ENCODE measurements at places on chromosomes 13 and 19. TPM values are rescaled to one million over a fixed set of nuclear protein-coding genes. Genes with fewer than 3 reads are reported as not detected.

Gene PIP5K1C
- 14.2 TPM for polyA plus RNA-seq

Gene ZNF426
- polyA plus RNA-seq, result 11.5 TPM

Gene GPC5
- 0.18 TPM for polyA plus RNA-seq

Gene UGGT2
- 20.2 TPM for polyA plus RNA-seq

Gene IGLON5
- polyA plus RNA-seq, result not detected

Gene CBLC
- polyA plus RNA-seq, result not detected

Gene PEX11G
- 1.9 TPM for polyA plus RNA-seq

Gene CYP4F3
- not detected for polyA plus RNA-seq

Gene C13orf42
- not detected for polyA plus RNA-seq

Gene ZNF536
- not detected for polyA plus RNA-seq

Gene RTBDN
- polyA plus RNA-seq, result not detected

- no peak for DNase-seq
Measured at GRCh38 chr13:50055454-50055853, 40.2 kb downstream of the KCNRG start.

GRCh38 chr13:81142306-81142999 lies 801.5 kb upstream of the SPRY2 start:
- DNase-seq, result no peak

GRCh38 chr19:8324186-8325050 lies 3.1 kb downstream of the RPS28 start:
- DNase-seq, result no peak

DNA sequence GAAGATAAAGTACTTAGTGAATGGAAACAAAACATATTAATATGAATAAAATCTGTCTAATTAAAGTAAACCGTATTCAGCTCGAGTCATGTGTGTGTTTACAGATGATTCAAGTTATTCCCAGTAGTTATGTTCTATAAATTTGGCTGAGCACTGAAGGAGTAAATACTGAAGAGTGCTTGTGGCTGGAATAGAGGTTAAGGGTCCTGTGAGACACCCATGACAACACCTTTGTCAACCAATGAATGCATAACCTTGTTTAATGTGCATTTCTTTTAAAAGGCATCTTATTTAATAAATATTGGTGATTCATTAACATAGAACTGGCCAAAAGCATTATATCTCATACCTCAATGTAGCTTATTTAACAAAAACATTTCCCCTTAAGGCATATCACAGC lies 577.8 kb upstream of the SLITRK5 start:
- no peak for DNase-seq

GRCh38 chr13:27638521-27638920 lies 16.8 kb downstream of the POLR1D start:
- no peak for DNase-seq

DNA sequence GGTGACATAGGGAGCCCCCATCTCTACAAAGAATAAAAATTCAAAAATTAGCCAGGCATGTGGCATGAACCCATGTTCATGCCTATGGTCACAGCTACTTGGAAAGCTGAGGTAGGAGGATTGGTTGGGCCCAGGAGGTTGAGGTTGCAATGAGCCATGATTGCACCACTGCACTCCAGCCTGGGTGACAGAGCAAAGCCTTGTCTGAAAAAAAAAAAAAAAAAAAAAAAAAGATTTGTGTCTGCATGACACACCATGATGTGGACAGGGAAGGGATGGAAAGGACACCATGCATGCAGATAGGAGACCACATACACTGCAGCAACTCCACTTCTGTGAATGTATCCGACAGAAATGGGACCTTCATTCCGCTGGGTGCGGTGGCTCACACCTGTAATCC lies 34.0 kb upstream of the HOMER3 start:
- DNase-seq, result no peak

DNA sequence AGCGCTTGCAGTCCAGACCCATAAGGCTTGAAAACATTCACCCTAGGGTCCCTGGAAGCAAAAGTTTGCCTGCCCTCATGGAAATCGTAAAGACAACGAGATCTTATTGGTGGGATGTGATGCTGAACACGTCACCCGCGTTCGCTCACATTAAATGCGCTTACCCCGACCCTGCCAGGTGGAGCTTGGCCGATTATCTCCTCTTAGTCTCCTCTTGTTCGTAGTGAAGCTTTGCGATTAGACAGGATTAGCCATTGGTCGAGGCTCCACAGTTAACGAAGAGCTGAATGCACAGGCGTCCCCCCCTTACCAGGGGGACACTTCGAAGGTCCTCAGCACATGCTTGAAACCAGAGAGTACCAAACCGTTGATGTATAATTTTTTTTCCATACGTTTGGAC lies 16.0 kb upstream of the KDM4B start:
- no peak for DNase-seq

DNA sequence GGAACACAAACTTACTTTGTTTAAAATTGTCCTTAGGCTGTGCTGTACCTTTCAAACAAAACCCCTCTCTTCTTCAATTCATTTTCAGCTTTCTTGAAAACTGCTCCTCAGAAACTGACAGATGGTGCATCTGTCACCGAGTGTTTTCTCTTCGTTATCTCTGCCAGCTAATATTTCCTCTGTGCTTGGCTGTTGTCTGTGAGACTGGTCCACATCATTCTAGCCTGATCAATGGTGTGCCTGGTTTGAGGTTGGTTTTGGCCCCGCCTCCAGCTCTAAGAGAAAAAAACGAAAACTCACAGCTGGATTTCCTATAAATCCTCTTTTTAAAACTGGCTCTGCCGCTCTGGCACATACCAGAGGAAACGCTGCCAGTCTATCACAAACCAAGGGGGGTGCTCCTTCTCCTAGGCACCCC lies 79.7 kb downstream of the STARD13 start:
- no peak for DNase-seq

- no peak for DNase-seq
Measured at GRCh38 chr13:97215325-97215724, 6.8 kb upstream of the MBNL2 start.

GRCh38 chr19:45667620-45668341 lies at the start of gene GIPR:
Gene GIPR, plus strand, starts transcription at chr19:45668221. Its CDS starts 1,300 bp downstream, at chr19:45669521.
- no peak for DNase-seq

GRCh38 chr19:10929402-10929794 lies 787 bp downstream of the TIMM29 start:
- no peak for DNase-seq

DNA sequence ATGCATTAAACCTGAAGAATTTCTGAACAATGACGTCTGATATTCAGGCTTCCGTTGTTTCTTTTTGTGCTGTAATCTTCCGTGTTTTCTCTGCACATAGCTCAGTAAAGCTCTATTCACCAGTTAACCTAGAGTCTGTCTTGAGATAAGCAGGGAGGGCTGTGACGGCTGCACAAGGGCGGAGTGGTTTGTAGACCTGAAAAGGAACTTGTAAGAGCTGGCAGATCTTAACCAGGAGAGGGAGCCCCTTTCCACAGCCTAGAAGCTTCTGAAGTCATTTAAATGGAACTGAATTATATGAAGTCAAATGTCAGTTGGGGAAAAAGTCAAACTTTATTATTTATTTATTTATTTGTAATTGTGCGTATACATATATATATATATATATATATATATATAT lies 27.5 kb downstream of the DPRX start:
- DNase-seq, result no peak

DNA sequence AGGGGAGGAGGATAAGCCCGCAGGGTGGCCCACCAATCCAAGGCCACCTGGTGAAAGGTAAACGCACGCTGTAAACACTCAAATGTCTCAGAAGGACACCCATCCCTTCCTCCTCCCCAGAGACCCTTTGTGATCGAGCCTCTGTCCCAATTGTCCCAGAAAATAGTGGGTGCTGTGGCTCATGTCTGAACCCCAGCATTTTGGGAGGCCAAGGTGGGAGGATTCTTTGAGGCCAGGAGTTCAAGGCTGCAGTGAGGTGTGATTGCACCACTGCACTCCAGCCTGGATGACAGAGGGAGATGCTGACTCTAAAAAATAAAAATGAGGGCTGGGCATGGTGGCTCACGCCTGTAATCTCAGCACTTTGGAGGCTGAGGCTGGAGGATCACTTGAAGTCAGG lies 3.1 kb upstream of the ABHD17A start:
- no peak for DNase-seq

- no peak for DNase-seq
Measured at GRCh38 chr13:24307211-24308067, 1.9 kb upstream of the C1QTNF9 start.
